ENCODE measurements at places on chromosomes 4 and X.
A peak's percentile ranks its signal among the peaks of the same experiment; 100 is the strongest.

DNA sequence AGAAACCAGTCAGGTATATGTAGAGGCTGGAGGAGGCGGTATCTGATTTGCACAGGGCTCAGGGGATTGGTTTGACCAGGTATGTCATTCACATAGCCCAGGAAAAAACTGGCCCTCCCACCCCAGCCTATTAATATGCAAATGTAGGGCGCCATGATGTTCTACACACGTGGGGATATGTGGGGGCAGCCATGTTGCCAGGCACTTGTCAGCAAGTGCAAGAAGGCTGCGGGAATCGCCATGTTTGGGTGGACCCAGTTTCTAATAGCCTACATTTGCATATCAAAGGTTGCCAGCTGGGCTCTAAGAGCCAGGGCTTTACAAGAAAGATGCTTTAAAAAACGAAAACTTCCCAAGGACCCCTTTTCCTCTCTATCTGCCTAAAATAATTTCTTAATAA, 335.1 kb downstream of the SMARCA1 start:
- DNase-seq: no peak

- DNase-seq: no peak
Observed at GRCh38 chr4:99629962-99630554, 27.6 kb downstream of the C4orf54 start.

DNA sequence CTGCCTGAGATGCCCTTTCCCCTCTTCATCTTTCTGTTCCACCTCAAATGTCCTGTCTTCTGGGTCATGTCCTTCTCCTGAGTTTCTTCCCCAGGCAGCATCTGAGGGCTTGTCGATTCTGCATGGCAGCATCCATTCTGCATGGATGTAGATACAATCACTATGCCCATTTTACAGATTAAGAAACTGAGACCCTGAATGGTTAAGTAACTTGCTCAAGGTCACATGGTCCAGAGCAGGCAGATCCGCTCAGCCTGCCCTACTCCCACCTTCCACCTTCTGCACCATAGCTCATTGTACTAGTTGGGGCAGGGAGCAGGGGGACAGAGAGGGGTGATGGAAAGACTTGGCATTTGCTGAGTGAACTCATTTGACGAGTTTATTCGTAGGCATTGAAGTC, 32.0 kb downstream of the ZNF185 start:
- no peak for DNase-seq

- peak; percentile 94 for DNase-seq
Observed at GRCh38 chr4:145279122-145279960, 99.0 kb upstream of the OTUD4 start.

DNA sequence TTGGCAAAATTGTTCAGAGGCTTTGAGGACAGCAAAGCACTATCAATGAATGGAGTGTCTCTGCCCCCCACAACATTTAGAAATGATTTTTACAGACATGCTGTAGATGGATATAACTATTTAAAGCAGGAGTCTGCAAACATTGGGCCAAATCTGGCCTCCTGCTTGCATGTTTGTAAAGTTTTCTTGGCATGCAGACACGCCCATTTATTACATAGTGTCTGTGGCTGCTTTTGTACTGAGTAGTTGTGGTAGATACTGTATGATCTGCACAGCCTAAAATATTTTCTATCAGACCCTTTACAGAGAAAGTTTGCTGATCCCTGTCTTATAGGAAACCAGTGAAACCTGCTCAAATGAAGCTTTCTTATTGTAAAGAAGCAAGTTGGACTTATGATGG, 45.5 kb upstream of the PHEX start:
- DNase-seq: peak; percentile 11

DNA sequence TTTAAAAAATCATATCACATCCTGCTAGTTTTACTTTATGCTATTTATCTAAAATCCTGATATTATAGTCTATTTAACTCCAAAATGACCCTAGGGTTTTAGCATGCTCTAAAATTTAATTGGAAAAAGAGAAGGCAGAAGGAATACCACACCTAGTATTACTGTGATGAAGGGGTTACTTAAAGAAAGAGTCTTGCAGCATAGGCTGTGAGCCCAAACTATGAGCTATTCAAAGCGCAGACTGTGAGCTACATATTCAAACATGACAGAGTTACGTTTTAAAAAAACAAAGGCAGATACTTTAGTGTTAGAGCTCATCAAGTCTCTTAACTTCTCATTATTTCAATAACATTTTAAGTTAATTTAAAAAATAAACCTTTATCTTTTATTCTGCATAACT, 247.7 kb upstream of the ETNPPL start:
- DNase-seq: no peak

DNA sequence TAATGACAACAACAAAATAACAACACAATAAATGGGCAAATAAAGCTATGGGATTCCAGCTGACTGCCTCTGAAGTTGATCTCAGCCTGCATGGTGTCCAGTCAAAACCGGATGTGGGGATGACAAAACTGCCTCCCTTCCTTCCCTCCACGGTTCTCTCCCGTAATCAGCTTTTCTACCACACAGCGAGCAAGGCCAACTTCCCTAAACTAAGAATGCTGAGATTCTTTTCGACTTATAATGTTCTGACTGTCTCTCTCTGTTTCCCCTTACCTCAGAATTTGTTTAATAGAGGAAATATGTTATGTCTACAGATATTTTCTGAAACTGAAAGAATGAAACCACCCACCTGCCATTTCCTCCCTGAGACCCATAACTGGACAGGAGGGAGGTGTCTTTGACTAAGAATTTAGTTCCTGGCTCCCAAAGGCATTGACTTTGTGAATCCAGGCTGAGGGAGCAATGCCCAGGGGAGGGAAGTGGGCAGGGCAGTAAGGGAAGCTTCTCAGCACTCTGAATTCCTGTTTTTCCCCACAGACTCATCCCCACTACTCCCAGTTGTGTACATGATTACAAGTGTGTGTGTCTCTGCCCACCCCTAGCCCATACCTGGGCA, 1.0 kb upstream of the TLR1 start:
- no peak for DNase-seq

GRCh38 chr4:84697159-84697558, 114.2 kb downstream of the CDS1 start:
- no peak for DNase-seq

DNA sequence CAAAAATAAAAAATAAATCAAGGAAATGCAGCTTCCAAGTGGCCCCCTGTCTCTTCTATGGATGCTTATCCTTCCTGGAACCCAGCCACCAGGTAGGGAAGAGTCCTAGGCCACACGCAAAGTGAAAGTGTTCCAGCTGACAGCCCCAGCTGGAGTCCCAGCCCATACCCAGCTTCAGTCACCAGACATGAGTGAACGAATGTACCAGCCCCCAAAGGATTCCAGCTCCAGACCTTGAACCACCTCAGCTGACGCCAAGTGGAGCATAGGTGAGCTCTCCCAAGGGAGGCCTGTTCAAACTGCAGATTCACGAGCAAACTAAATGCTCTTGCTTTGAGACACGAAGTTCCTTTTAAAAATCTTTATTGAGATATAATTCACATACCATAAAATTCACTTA, 62.0 kb downstream of the BCOR start:
- no peak for DNase-seq

DNA sequence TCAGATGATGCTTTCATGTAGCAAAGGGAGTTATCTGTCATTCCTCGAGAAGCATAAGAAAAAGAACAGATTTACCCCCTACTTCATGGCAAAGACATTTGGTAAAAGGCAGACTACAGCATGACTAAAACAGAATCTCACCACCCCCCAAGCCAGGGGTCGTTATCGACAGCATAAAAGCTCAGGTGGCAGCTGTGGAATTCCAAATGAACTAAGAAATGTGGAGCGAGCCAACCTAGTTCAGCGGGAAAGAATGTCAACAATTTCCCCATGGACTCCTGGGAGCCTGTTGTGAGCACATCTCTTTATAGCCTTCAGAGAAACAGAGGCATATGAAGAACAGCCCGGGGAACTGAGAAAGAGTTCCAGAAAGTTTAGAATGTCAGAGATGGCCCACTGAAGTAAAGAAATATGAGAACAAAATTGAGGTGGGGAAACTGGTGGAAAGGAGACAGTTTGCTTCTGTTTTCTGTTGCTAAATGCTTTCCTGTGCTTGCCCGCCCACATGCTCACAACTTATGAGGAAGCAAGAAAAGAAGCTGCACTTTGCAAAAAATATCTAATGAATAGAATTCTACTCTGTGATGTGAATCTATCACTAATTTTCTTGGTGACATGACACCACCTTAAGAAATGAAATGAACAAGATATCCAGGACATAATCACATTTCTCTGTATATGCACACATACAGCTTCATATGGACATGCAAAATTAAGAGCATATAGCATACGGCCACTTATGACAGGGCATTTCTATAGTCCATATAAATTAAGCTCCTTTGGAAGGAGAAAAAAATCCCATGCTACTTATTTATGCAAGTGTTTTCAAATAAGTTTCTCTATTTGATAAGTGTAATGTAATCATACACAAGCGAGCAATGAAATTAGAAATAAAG, 135.3 kb upstream of the MID1 start:
- DNase-seq: peak; percentile 90

DNA sequence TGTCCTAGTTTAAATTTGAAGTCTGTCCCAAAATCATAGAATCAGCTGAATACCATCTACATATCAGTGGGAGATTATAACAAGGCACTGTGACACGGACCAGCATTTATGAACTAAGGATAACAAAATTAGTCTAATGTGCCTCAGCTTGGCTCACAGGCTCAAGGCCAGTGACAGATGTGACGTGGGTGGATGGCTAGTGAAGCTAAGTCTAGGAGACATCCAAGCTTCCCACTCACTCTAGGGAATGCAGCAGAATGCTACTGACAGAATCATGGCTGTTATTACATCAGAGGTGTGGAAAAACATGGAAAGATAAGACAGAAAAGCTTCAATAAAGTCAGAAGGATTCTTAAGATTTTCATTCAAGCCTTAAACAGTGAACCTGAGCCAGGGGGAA, 329.9 kb downstream of the NAF1 start:
- DNase-seq: no peak

DNA sequence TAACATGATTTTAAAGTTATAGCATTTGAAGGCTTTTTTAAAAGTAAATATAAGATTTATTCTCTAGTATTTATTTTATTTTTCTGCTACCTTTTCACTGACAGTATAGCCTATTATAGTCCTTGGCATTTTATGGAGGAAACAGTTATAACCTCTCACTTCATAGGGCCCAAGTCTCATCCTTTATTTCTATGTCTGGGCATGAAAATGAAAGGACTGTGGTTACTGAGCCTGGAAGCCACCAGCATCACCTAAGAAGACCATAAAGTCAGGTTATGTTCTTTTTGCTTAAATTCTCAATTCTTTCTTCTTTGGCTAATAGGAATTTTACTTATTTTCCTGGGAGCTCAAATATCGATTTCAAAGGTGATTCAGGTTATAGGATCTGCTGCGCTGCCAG, 494.7 kb upstream of the TECRL start:
- no peak for DNase-seq

GRCh38 chr4:97235521-97235920, 907.8 kb downstream of the STPG2 start:
- no peak for DNase-seq

GRCh38 chr4:60817609-60818008, 382.5 kb upstream of the ADGRL3 start:
- DNase-seq: no peak

DNA sequence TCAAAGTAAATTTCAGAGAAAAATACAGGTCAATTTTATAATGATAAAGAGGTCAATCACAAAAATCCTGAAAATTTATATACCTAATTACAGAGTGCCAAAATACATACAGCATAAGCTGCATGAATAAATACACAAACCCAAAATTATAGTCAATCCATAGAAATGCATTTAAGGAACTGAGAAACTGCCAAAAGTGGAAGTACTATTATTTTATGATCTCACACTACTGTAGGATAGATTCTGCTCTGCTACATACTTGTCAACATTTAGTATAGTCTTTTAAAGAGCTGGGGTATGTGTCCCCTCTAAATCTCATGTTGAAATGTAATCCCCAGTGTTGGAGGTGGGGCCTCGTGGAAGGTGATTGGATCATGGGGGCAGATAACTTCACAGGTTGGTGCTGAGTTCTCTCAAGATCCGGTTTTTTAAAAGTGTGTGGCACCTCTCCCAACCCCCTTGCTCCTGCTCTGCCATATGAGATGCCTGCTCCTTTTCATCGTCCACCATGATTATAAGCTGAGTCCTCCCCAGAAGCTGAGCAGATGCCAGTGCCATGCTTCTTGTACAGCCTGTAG, 31.8 kb downstream of the CHIC2 start:
- DNase-seq: no peak

DNA sequence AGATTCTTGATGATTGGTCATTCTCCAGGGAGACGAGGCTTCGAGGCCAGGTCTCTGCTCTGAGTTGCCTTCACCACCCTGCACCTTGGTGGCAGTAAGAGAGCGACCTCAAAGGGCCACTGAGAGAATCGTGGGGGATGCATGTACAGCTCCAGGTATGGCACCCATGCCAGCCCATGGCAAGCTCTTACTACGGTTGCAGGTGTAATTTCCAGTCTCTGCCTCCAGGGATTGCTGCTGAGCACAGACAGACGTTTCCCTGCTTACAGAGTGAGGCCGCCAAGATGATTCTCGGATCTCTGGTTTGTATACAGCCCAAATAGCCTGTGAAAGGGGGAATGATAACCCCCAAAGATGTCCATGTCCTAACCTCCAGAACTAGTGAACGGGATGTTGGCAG, 16.3 kb upstream of the DRD5 start:
- DNase-seq: no peak

GRCh38 chr4:125773502-125773901, 458.7 kb downstream of the FAT4 start:
- DNase-seq: no peak

- DNase-seq: no peak
Observed at GRCh38 chr4:90474484-90474883, 347.3 kb downstream of the CCSER1 start.

DNA sequence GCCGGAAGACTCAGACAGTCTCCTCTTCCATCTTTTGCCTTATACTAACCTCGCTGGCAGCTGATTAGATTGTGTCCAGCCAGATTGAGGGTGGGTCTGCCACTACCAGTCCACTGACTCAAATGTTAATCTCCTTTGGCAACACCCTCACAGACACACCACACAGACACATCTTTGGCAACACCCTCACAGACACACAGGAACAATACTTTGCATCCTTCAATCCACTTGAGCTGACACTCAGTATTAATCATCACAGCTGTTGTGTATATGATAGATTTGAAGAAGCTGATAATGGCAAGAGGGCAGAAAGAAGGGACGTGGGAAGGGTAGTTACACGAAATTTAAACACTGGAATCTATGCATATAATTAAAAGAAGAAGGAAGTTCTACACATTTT, 139.5 kb downstream of the ANKRD50 start:
- DNase-seq: no peak

DNA sequence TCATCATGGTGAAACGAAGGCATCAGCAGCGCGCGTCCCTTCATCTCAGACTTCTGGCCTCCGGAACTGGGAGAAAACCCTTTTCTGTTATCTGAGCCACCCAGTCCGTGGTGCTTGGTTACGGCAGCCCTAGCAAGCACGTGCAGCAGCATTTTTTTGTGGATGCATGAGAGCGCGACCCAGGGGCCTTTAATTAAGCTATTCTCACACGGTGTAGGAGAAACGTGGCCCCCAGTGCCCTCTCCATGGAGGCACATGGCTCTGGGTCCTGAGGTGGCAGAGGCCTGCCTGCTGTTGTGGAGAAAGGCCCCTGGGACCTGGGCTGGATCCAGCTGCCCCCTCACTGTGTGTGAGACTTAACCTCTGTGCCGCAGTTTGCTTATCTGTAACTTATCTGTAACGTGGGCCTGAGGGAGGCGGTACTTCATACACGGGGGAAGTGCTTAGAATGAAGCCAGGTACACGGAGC, 9.5 kb downstream of the CLCN4 start:
- no peak for DNase-seq

GRCh38 chr4:73617256-73617655, 3.0 kb downstream of the RASSF6 start:
- DNase-seq: no peak

Measured in fibroblast of skin of right biceps (primary cell).